ENCODE measurements at places on chromosomes 2 and 18. TPM values are rescaled to one million over a fixed set of nuclear protein-coding genes. Genes with fewer than 3 reads are reported as not detected.

The STAT4 gene
- total RNA-seq: 54.7 TPM

The ADI1 gene
- 33.0 TPM for total RNA-seq

DNA sequence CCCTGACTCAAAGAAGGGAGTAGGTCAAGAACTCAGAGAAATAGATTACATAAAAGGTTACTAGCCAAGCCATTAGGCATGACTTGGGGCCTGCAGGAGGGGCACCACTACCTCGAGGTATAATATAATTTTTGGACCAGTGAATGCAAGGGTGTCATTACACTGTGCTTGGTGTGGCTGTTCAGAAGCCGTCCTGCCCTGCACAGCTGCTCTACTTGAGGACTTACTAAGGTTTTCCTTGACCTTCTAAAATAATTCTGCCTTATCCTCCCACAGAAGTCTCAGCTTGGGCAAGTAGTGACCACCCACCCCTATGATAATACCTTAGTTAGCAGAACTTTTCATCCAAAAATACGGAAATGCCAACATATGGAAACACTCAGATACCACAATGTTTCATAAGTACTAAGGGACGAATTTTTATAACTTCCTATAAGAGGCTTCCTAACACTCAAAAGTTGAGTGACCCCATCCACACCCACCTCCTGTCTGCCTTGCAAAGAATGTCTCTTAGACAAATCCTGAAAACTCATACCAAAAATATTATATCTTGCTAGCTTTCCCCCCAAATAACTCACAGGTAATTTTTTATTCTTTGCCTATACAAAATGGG is 17.7 kb upstream of the ATG16L1 start:
- no peak for DNase-seq
- H3K4me1 ChIP-seq: peaks cover 26% of the 10 kb centered on the region
- H3K27me3 ChIP-seq: no peaks in the 10 kb centered on the region
- H3K4me3 ChIP-seq: no peak overlapping the region

DNA sequence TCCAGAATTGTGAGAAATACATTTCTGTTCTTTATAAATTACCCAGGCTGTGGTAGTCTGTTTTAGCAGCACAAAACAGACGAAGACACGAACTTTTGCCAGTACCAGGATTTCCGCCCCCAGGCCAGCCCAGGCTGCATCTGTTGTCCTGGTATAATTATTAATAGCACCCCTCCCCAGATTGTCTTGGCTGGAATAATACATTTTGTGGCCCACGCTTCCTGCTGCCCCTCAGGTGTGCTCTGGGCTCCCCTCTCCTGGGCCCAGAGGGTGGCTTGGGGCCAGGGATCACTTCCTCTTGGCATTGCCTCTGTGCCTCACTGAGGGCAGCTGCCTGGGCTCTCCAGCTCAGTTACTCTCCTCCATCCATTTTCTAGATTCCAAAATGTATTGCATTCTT is 102.1 kb upstream of the HS6ST1 start:
- no peaks in the 10 kb centered on the region for H3K27me3 ChIP-seq
- H3K4me3 ChIP-seq: no peak overlapping the region
- no peaks in the 10 kb centered on the region for H3K36me3 ChIP-seq
- no peaks in the 10 kb centered on the region for H3K4me1 ChIP-seq
- no peak overlapping the region for H3K27ac ChIP-seq
- no peak for DNase-seq

DNA sequence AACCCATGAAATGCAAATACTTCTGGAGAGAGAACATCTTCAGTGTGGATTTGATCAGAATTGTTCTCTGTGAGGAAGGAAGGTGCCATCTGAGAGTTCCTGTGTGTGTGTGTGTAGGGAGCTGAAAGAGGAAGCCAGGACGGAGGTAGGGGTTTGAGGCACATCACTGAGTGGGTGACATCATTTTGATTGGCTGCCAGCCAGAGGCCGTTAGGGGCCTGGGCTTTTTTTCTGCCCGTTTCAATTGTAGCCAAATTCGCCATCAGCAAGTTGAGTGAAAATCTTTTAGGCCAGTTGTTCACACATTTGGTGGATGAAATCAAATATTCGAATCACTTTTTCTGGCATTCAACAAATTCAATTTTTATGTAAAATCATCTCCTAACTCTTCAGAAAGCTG is 48.9 kb downstream of the TSN start:
- no peaks in the 10 kb centered on the region for H3K4me1 ChIP-seq
- no peak for DNase-seq
- no peaks in the 10 kb centered on the region for H3K27me3 ChIP-seq
- no peak overlapping the region for H3K4me3 ChIP-seq
- H3K36me3 ChIP-seq: no peaks in the 10 kb centered on the region

- H3K36me3 ChIP-seq: no peaks in the 10 kb centered on the region
- no peak overlapping the region for H3K4me3 ChIP-seq
- no peak for DNase-seq
- H3K27ac ChIP-seq: no peak overlapping the region
- no peaks in the 10 kb centered on the region for H3K4me1 ChIP-seq
Observed at GRCh38 chr2:33238111-33238510, 238.3 kb upstream of the RASGRP3 start.

- no peak for DNase-seq
- H3K4me3 ChIP-seq: no peak overlapping the region
- no peaks in the 10 kb centered on the region for H3K4me1 ChIP-seq
- H3K27ac ChIP-seq: no peak overlapping the region
Observed at GRCh38 chr2:228699400-228699799, 517.9 kb upstream of the SPHKAP start.

- H3K36me3 ChIP-seq: no peaks in the 10 kb centered on the region
- no peaks in the 10 kb centered on the region for H3K4me1 ChIP-seq
- no peak for DNase-seq
- H3K4me3 ChIP-seq: no peak overlapping the region
Observed at GRCh38 chr18:74316257-74317170, 875 bp downstream of the C18orf63 start.

GRCh38 chr2:156342254-156343095 is 10.0 kb upstream of the NR4A2 start:
- no peaks in the 10 kb centered on the region for H3K27me3 ChIP-seq
- H3K4me3 ChIP-seq: peak overlapping the region; percentile 86
- peaks cover 23% of the 10 kb centered on the region for H3K4me1 ChIP-seq
- H3K27ac ChIP-seq: peak overlapping the region; percentile 99
- peak; percentile 95 for DNase-seq

GRCh38 chr18:55249550-55249949 is 290.3 kb upstream of the CCDC68 start:
- no peak overlapping the region for H3K27ac ChIP-seq
- H3K4me3 ChIP-seq: no peak overlapping the region
- H3K27me3 ChIP-seq: no peaks in the 10 kb centered on the region
- no peaks in the 10 kb centered on the region for H3K36me3 ChIP-seq
- DNase-seq: no peak
- no peaks in the 10 kb centered on the region for H3K4me1 ChIP-seq
